NCI-H774 (cell line): ENCODE measurements at places on chromosomes 3 and 15.

DNA sequence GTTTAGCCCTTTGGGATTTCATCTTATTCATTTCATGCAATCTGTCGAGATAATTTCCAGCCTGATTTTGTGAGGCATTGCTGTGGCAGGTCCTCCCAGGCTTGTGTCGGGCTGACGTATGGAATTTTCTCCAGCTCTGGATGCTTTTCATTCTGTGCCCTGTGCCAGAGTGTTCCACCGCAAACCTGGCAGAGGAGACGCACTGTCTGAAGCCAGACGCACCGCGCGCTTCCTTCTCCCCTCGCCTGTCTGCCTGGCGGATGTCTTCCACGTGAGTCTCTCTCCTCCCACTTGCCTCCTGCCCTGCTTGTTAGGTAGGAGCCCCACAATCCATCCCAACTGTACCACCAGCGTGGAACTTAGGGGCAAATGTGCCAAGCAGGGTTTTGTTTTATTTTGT is 20.1 kb upstream of the GLCE start:
- DNase-seq, result no peak

GRCh38 chr3:194661374-194661773 is 10.6 kb downstream of the LSG1 start:
- no peak for DNase-seq

DNA sequence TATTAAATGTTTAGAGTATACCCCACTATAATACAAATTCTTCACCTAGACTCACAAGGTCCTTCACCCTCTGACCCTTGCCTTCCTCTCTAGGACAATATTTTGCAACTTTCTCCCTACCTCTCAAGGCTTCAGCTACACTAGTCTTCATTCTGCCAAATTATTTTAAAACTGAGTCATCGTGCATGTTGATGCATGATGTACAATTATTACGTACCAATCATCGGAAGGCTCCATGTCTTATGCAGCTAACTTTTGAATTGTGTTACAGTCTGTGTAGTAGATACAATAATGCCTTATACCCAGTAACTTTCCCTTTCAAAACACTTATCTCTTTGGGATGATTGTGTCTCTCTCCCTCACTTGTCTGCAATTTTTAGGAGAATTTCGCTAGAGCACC is 98.5 kb upstream of the ROBO2 start:
- DNase-seq, result no peak

DNA sequence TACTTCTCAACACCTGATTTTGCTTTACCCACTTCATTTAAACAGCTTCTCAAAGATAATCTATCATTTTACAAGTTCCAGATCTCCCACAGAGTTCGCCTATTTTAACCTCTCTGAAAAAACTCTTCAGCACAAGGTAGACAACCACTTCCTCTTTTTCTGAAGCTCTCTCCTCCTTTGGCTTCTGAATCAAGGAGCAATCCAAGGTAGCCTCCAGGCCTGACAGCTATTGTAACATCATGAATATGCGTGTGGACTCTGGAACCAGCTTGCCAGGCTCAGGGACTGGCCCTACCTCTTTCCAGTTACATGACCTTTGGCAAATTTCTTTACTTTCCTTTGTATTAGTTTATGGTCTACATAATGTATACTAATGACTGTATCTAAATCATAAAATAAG is 405.9 kb upstream of the ZNF385D start:
- DNase-seq, result no peak

DNA sequence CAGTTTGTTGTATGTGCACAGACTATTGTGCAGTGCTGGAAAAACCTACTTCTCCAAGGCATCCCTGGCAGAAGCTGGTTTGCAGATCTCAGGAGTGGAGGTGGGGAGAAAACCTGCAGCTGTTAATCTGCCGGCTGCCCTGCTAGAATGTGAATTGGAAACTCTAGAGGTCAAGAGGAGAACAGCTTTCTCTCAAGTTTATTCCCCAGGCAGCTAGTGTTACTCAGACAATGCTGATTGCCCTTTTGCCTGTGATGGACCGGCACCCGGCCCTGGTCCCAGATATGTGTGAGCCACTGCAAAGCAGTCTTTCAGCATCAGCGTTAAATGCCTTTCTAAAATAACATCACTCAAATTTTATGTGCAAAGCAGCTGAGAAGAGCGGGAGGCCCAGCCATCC is 129.7 kb upstream of the TPM1 start:
- DNase-seq, result no peak

DNA sequence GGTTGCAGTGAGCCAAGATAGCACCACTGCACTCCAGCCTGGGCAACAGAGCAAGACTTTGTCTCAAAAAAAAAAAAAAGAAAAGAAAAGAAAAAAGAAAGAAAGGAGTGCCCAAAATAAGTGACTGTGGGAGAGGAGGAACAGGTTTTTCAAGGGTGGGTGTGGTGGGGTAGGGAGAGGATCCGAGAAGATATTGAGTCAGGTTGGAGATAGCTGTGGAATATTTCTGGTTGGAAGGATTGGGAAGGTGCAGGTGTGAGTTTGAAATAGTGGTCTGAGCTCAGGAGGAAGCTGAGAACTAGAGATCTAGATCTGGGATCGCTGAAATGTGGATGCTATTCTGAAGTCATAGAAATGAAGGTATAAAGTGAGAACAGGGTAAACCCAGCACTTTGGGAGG is 7.8 kb downstream of the SCAMP2 start:
- no peak for DNase-seq

DNA sequence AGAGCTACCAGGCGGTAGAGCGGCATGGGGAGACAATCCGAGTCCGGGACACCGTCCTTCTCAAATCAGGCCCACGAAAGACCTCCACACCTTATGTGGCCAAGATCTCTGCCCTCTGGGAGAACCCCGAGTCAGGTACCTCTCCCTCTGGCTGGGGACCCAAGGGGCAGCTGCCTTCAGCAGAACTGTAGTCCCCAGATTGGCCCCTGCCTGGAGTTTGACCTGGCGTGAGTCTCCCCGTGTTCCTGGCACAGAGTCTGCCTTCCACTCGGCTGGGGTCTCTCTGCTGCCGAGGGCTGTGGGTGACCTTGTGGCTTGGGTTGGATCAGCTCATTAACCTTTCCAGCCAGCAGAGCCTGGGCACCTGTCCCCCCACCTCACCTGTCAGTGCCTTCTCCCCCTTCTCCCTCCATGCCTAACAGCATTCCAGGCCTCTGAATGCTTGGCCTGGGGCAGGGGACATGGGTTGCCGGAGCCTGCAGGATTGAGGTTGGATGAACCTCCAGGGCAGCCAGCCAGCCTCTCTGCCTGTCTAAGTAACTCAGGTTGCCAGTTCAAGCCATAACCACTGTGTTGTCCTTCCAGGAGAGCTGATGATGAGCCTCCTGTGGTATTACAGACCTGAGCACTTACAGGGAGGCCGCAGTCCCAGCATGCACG is 6.8 kb upstream of the CHST14 start:
- DNase-seq, result no peak

DNA sequence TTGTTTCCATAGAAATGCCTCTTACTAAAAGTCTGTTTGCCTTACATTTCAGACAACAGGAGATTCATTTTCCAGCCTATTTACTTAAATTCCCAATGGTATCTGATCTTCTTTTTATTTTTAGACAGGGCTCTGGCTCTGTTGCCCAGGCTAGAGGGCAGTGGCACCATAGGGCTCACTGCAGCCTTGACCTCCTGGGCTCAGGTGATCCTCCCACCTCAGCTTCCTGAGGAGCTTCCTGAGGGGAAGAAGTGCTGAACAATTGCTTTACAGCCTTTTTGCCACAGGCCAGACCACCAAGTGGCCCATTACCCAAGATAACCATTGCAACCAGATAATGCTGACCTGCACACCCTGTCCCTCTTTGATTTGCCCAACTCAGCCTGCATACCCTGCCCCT is 126.3 kb downstream of the PLCH1 start:
- DNase-seq, result no peak

DNA sequence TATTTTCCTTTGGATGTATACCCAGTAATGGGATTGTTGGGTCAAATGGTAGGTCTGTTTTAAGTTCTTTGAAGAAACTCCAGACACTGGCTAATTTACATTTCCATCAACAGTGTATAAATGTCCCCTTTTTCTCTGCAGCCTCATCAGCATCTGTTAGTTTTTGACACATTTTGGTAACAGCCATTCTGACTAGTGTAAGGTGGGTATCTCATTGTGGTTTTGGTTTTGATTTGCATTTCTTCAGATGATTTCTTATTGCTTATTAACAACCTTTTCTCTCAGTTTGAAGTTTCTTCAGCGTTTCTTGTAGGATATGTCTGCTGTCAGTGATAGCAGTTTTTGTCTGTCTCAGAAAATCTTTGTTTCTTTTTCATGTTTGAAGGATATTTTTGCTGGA is 15.4 kb downstream of the GALK2 start:
- no peak for DNase-seq

DNA sequence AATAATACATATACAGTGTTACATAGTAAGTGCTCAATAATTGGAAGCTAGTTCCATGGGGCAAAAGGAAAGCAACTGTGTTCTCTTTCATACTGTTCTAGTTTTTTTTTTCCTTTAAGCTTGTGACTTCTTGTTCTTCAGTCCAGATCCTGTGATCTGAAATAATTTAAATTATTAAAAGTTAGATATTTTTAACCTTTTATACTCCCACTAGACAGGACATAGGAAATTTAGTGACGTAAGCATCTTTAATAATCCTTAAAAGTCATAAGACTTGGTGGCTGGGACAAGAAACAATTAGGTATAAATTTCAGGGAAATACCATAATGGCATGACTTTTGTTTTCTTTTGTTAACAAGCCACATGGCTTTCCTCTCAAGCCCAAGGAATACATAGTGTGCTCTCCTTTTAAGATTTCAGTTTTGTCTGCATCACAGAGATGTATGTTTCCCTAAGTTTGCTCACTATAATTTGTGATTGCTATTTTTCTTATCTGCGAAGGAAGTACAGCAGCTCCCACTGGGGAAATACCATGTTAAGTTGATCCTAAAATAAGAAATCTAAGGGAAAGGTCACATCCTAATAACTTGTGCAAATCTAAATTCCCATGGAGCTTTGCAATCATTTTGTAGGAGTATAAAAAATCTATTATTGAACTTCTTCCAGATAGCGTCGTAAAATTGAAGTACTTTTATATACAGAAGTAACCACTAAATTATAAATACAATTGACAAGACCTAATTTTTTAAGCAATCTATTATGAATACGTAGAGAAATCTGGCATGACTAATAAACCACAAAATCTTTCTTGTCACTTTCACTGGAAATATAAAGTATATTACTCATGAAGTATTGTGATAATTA is 30.1 kb downstream of the PPARG start:
- no peak for DNase-seq

DNA sequence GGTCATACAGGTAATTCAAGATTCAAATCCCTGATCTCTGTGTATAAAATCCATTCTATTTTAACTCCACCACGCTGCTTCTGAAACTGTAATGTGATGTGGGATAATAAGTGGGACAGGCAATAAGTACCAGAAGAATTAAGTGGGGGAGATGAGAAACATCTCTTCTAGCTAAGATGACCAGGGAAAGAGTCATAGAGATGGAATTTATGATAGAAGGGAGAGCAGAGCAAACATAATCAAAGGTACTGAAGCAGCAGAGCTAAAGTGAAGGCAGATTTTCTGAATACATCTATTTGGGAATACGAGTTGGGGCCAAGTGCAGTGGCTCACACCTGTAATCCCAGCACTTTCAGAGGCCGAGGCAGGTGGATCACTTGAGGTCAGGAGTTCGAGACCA is 4.9 kb downstream of the MRPL47 start:
- DNase-seq, result no peak

DNA sequence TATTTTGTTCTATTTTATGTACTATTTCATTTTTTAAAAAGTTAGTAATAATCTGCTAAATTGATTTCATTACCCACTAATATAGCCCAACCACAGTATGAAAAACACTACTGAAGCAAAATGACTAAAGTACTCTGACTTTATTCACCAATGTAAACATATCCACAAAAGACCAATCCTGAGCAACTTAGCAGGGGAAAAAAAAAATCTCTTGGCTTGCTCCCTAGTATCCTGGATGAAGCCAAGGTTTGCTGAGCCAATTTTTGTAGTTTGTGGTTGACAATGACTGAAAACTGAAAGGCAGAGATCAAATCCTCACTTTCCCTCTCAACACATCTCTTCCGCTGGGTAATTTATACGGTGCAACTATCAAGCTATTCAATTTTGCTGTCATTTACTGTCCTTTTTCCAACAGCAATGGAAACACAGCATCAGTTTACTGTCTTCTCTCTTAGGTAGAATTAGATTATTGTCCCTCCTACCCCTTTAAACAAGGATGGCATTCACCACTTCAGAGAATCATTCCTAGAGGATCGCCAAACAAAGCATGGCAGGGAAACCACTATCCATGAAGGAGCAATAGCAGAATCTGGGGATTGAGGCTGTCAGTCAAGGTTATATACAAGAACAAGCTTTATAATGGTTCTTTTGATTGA is 149.7 kb downstream of the THRB start:
- no peak for DNase-seq

GRCh38 chr15:100777821-100778220 is 101.8 kb upstream of the ALDH1A3 start:
- DNase-seq, result no peak

- no peak for DNase-seq
Measured at GRCh38 chr3:8189051-8189450, 312.6 kb upstream of the LMCD1 start.

DNA sequence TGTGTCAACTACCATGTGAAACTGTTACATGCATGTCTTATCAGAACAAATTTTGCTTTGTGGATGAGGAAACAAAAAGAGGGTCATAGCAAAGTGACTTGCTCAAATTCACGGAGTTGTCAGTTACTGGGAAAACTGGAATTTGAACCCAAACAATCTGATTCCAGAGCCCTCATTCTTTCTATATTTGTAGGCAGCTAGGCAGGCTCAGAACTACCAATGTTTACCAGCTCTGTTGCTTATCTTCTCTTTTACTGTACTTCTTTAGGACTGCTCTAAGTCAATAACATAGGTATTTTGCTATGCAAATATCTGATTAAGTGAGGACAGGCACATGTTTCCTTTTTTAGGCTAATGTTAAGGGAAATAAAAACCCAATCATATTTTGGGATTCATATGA is 450.5 kb downstream of the ZPLD1 start:
- no peak for DNase-seq

GRCh38 chr3:121758727-121759450 is 9.3 kb upstream of the GOLGB1 start:
- no peak for DNase-seq

DNA sequence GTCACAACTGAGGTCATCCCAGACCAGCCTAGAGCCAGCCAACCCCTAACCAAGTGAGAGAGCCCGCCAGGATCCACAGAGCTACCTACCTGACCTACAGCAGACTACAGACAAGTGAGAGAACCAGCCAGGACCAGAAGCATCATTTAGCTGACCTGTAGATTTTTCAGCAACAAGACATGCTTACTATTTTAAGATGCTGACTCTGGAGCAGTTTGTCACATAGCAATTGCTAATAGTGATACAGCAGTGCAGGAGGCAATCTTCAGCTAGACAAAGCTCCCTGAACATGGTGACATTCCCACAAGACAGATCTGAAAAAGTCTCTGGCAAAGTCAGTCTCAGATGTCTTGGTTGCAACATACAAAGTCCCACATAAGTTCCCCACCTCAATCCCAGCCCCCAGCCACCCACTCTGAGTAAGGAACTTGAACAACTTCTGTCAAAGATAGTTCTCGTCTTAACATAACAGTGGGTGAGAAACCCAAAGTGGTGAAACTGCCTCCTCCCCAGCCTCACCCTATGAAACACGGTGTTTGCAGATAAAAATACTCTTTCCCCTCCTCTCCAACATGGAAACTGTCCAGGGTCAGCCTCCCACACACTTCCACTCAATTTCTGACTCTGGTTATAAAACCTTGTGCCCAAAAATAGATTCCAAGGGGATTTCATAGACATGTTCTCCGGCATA is 120.3 kb upstream of the SLC6A11 start:
- DNase-seq, result no peak
